ENCODE measurements at places on chromosomes 3 and 15.

DNA sequence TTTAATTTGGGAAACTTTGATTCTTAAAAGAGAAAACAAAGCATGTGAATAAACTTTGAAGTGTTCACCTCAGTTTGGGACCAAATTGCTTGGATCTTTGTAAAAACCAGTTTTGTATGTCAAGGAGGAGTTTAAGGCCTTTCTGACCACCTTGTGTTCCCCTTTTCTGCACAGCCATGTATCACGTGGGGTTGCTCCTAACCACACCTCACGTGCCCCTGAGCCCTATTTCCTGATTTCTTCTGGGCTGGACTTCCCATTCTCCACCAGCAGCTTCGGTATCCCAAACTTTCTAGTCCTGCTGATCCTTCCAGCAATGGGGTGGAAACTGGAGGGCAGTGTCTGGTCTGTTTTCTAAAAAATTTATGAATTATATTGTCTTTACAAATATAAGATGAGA is 76.4 kb upstream of the STT3B start:
- DNase-seq, result no peak

DNA sequence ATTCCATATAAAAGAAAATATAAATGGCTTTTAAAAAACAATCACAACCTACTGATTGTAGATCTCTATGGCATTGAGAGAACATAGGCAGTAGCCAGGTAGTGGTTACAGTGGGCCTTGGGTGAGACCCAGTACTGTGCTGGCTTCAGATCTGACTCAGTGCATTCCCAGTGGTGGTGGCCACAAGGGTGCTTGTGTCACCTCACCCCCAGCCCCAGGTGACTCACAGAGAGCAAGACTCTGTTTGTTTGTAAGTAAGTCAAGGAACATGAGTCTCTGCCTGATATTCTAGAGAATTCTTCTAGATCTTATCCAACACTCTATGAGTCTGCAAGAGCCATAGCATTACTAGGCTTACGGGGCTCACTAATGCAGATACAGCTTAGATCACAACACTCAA is 118.8 kb upstream of the AZI2 start:
- no peak for DNase-seq

DNA sequence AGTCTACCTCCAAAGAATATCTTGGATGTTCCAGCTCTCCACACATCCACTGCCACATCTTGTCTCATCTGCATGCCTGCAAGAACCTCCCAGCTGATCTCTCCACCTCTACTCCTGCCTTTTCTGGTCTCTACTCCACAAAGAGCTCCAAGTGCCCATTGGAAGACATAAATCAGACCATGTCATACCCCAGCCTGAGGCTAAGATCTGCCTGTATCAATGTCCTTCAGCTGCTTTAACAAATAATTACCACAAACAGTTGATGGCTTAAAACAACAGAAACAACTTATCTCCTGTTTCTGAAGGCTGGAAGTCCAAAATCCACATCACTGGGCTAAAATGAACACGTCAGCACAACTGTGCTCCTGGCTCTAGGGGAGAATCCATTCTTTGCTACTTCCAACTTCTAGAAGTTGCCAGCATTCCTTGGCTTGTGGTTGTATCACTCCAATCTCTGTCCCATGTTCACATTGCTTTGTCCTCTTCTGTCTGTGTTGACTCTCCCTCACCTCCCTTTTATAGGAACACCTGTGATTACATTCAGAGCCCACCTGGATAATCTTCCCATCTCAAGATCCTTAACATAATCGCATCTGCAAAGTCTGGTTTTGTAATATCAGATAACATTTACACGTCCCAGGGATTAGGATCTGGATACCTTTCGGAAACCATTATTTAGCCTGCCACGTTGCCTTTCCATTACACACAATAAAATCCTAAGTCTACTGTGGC is 17.0 kb upstream of the LMCD1 start:
- no peak for DNase-seq

- DNase-seq, result no peak
Observed at GRCh38 chr3:151724576-151725562, 8.9 kb upstream of the AADACL2 start.

DNA sequence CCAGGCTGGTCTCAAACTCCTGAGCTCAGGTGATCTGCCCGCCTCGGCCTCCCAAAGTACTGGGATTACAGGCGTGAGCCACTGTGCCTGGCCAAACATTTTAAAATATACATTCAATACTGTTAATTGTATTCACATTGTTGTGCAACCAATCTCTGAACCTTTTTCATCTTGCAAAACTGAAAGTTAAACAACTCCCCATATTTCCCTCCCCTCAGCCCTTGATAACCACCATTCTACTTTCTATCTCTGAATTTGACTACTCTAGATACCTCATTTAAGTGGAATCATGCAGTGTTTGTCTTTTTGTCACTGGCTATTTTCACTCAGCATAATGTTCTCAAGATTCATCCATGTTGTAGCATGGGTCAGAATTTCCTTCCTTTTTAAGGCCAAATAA is 30.0 kb downstream of the HMCES start:
- DNase-seq, result no peak

GRCh38 chr3:146115619-146116018 is 45.4 kb downstream of the PLOD2 start:
- no peak for DNase-seq

- DNase-seq, result no peak
Observed at GRCh38 chr3:8767667-8768363, 1.6 kb downstream of the OXTR start.

- DNase-seq, result peak; percentile 50
Observed at GRCh38 chr15:31263751-31264558, 62.7 kb upstream of the KLF13 start.

GRCh38 chr15:89908226-89908625 is 4.5 kb downstream of the ARPIN start:
- no peak for DNase-seq

DNA sequence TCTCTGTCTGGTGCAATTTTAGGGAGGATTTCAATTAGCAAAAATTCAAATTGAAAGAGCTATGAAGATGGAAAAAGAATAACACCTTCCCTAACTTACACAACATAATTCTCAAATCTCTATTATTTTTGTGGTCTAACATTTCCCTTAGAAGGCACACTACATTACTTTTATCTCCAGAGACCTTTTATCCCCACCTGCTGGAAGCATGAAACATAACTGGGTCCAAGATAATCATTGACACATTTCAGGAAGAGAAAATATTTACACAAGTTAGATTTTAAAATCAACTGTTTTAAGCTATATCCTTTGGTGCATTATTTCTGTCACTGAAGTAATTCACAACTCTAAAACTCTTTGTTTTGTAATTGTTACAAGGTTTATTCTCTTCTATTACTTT is 779.5 kb downstream of the ROBO1 start:
- DNase-seq, result no peak

GRCh38 chr3:149377408-149378364 is at the start of gene TM4SF1:
Gene TM4SF1, minus strand, starts transcription at chr3:149377649. Its CDS starts 102 bp downstream, at chr3:149377547.
- no peak for DNase-seq

DNA sequence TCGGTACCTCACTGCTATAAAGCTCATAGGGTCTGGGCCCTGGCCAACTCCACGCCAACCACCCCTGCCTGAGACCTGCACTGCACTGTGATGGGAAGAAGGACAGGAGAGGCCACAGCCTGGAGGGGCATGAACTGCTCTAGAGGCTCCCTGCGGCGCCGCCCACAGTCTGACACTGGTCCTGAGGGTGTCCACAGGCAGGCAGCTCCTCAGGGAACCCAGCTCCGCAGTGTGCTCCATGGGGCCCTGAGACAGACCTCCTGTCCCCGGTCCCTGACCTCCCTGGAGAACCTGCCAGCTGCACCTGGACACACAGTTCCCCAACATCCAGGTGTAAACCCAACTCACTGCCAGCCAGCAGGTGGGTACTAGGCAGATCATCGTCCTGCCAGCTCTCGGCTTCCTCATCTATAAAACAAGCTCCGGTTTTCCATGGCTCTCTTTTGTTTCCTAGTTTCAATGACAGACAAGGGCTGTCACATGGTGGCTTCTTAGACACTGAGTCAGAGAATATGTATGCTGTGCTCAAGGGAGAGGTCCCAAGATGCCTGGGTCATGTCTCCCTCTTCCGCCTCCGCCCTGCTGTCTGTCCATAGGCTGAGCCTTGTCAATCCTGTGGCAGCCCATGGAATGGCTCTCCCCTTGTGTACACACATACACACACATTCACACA is 5.1 kb upstream of the HAPLN3 start:
- DNase-seq, result no peak

DNA sequence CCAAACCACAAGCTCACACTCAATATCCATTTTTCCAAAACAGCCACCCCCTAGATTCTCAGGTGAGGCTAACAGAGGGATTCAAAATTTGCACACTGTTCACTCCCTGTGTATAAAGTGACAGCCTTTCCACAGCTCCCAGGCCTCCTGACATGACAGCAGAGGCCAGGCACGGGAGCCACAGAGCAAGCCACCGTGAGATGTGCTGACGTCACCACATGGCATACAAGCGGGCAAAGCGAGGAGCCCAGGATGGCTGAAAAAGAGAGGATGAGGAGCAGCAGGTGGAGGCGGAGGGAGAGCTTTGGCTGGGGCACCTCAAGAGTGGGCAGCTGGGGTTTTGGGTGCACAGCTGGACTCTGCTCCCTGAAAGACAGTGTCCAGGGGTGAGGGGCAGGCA is 27.1 kb downstream of the EHD4 start:
- DNase-seq, result no peak

- no peak for DNase-seq
Observed at GRCh38 chr15:42394106-42394505, 34.8 kb downstream of the CAPN3 start.

DNA sequence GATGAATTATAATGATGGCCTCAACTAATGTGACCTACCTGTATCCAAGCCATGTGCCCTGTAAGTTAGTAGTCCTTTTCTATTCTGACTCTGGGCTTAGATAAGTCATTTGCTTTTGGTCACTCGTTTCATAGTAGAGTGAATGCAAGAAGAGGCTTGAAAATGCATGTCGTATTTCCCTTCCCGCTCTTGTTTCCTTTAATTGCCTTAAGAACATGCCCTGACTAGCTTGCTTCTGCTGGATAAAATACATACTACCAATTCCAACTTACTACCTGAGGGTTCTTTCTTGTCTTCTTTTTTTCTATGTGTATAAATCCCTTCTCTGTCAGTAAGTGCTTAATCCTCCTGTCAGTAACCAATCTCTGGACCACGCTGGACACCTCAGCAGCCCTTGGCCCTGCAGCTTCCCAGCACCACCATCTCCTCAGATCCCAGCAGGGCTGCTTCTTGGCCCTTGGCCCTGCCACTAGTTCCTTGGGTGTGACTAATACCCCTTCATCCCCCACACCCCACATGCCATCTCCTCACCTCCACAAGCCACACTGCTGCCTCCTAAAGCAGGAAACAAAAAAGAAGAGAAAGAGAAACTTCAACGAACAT is 771.7 kb downstream of the IGSF11 start:
- DNase-seq, result no peak

- no peak for DNase-seq
Observed at GRCh38 chr3:3086239-3086638, 23.9 kb downstream of the IL5RA start.

GRCh38 chr15:58558777-58559176 is 127.0 kb downstream of the LIPC start:
- DNase-seq, result no peak

- DNase-seq, result no peak
Observed at GRCh38 chr3:167843481-167843880, 108.0 kb downstream of the SERPINI1 start.

DNA sequence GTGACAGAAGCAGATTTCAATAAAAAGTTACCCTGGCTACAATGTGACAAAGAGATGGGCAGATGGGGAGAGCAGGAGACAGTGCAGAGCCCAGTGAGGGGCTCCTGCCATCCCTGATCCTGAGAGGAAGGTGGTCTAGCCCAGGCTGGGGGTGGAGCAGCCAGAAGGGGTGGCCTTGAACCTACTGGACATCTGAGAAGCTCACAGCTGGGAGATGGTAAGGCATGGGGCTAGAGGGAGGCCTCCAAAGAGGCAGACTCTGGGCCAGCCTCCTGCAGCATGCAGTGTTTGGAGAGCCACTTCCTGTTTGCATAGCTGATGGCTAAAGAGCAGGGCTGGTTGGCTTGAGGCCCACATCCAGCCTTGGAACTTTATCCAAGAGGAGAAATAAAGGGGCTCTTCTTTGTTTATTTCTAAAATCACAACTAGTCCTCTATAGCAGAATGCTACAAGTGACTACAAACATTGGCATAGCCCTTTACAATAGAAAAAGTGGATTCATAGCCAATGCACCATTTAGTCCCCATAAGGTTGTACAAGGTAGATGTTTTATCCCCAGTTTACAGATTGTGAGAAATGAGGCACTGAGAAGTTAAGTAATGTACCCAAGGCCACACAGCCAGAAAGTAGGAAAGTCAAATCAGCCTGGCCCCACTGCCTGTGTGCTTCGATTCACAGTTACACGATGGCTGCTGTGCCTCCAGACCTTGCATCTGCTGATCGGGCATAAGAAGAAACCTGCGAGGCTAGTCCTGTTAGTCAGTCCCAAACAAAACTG is 4.6 kb downstream of the EFCC1 start:
- no peak for DNase-seq

- DNase-seq, result no peak
Observed at GRCh38 chr3:177443469-177443868, 246.2 kb upstream of the TBL1XR1 start.

- DNase-seq, result no peak
Observed at GRCh38 chr3:48505146-48505545, 1.2 kb upstream of the SHISA5 start.

DNA sequence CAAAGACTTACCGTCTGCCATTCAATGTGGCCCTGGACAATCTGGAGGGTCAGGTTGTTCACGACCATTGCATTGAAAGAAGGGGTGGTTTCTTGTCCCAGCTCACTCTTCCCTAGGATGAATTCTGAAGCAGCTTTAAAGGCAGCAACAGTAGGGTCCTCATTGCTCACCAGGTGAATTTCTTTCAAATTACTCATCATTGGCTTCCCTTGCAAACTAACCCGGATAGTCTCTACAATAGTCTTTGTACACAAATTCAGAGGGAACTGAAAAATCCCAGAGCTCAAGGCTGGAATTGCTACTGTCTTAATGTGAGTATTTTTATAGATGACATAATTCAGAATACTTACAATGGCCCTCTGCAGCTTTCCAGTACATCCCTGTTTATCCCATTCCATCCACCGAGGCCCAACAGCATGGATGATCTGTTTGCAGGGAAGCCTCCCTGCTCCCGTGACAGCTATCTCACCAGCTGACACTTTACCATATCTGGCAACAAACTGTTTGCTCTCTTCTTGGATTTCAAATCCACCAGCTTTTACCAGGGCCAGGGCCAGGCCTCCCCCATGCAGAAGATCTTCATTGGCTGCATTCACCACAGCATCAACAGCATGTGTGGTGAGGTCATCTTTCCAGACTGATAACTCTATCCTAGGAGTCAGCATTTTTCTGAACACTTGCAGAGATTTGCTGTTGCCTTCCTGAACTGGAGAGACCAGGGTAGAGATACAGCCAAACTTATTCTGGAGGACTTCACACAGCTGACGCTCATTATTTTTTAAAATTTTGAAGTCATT is 8.6 kb downstream of the PARP9 start:
- DNase-seq, result no peak

GRCh38 chr3:34090876-34091275 is 292.4 kb downstream of the PDCD6IP start:
- no peak for DNase-seq

- DNase-seq, result no peak
Observed at GRCh38 chr15:46296002-46296401, 661.2 kb downstream of the SQOR start.

Measured in activated T-helper 1 cell treated with anti-CD3 and anti-CD28 coated beads, Interleukin-2, amount 50 U/mL, for 16 hours (primary cell).